ENCODE measurements at places on chromosomes 11 and 22.

- no peak for DNase-seq
These were observed 791.1 kb downstream of the NTM start for GRCh38 chr11:132161403-132162078.

DNA sequence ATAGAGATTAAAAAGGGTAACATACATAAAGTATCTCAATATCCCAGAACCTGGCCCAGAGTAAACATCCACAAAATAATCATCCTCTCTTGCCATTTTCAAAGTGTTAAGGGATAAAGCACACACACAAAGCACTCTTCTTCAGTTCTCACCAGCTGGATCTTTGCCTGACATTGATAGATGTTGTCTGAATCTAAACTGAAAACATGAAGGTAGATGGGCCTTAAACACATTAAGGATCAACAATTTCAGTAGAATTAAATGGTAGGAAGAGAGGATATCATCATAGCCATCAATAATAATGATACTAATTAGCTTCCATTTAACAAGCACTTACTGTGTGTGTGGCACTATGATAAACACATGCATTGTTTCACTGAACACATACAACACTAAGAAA is 261.1 kb downstream of the OPCML start:
- DNase-seq = no peak

- DNase-seq = no peak
These were observed 385.5 kb upstream of the ANO5 start for GRCh38 chr11:21807350-21807749.

DNA sequence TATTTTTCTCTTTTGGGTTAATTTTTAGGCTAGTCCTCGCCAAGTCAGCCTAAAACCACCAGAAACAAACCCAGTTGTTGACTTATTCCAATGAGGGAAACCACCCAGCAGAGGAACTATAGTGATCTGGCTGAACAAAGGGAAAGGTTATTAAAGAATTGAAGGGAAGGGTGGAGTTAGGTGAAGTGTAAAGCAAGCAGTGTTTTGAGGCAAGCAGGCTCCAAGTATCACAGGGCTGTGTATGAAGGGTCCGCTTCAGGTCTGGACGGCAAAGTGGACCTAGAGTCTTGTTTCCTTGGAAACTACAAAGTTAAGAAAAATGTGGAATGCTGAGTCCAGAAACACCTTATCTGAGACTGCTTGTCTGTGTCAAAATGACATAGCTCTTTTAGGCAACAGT is 3.2 kb upstream of the TCN2 start:
- no peak for DNase-seq

GRCh38 chr11:21635394-21636145 is 557.3 kb upstream of the ANO5 start:
- DNase-seq = no peak

- no peak for DNase-seq
These were observed 15.7 kb downstream of the PIH1D2 start for GRCh38 chr11:112058103-112058502.

DNA sequence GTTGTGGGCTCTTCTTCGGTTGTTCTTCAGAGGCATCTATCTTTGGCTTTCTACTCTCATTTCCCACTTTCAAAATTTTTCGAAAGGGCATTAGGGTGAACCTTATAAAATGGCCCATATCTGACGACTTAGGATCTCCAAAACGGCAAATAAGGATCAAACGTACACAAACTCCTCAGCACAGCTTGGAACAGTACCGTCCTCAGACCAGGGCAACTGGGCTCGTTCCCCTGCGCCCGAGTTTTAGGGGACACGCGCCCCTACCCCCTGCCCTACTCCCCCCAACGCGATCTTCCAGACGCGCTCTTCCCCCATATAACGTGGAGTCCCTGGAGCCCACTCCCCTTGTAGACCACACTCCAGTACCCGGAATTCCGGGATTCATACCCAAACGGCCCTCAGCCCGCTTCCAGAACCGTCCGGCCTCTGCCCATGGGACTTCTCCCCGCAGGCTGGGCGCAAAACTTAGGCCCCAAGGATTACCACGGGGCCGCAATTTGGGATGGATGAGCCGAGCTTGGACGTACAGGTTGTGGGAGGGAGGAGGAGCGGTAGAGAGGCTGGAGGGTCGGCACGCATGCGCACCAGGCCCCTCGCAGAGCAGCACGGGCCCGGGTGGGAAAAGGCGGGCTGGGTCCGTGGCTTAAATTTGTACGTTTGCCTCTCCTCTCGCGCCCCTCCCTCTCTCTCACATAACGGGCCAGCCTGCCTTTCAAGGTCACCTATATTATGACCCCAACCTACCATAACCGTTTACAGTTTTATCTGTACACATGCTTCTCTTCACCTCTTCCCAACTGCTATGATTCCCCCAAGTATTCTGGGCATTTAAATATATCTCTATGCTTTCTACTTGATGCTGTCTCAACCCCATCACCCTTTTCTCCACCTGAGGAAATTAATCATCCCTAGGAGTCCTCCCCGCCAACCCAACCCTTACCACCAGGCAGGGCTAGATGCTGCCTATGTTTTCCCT is 3.4 kb downstream of the CCDC89 start:
- peak; percentile 13 for DNase-seq

DNA sequence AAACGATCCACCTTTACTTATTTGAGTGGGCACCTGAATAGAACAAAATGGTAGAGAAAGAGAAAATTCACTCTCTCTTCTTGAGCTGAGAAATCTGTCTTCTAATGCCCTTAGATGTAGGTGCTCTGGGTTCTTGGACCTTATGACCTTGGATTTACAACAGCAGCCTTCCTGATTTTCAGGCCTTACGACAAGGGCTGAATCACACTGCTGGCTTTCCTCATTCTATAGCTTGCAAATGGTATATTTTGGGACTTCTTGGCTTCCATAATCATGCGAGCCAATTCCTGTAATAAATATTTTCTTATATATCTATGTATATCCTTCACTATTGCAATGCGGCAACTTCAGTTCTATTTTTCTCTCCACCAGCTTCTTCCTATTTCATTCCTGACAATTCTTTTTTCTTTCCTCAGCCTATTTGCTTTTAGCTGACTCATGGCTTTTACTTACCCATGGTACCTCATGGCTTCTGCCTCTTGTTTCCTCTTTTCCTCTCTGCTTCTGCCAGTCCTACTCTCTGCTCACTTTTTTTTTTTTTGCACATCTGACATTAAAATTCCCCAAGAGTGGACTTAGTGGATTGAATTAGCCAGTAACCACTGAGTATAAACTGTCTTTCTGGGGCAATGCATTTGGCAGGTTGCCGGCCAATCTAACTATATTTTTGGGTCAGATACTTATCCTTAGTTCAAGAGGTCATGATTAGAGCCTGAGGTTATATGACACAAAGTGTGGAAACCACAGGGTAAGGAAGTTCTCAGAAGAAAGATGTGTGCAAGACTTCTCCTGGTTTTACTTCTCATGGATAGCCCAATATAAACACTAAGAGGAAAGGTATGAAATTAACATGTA is 359.5 kb downstream of the TMEM135 start:
- no peak for DNase-seq

DNA sequence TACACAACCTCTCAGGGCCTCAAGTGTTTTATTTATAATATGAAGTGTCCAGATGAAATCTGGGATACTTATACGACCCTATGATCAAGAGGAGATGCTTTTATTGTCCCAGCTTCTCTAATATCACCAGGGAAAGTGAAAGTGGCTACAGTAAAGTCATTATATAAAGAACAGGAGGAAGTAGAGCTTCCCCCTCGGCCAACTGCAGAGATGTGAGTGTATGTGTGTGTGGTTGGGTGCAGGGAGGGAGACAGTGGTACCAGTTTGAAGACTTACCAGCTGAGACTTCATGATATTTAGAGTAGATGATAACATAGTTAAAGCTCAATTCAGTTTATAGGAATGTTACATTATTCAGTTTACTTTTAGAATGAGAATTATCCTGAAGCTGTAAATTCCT is 373.6 kb upstream of the DDI1 start:
- no peak for DNase-seq

GRCh38 chr11:122556605-122557004 is 98.9 kb upstream of the UBASH3B start:
- DNase-seq = no peak

GRCh38 chr11:116840224-116840745 is 2.9 kb upstream of the APOA1 start:
- DNase-seq = no peak

- no peak for DNase-seq
These were observed 13.1 kb upstream of the MS4A6A start for GRCh38 chr11:60195923-60196368.

DNA sequence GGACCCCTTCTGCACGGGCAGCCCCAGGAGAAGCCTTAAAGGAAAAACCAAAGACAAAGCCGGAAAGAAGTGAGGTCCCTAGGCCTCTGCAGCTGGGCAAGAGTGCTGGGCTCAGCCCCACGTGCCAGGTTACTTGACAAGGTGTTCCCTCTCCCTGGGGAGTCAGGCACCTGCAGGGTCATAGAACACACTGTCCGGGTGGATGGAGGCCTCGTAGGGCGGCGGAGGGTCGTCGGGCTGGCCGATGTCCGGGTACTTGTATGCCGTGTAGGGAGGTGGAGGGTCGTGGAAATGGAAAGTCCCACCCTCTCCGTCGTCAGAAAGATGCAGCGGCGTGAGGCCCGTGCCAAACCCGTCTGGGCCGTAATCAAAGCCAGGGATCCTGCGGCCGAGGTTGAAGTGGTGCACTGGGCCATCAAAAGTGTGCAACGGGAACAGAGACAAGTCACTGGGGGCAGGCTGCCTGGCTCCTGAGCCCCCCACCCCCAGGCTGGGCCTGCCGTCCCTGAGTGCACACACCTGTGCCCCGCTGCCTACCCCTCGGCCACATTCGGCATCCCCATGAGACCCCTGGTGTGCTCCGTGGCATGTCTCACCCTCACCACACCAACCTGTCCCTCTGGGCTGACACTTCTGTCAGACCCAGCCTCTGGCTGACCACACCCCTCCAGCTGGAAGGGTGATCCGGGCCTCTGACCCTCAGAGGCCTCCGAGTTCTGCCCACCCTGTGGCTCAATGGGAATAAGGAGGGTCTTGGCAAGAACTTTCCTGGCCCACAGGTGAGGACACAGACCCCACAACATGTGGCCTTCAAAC is 81.1 kb downstream of the DGCR2 start:
- DNase-seq = no peak

DNA sequence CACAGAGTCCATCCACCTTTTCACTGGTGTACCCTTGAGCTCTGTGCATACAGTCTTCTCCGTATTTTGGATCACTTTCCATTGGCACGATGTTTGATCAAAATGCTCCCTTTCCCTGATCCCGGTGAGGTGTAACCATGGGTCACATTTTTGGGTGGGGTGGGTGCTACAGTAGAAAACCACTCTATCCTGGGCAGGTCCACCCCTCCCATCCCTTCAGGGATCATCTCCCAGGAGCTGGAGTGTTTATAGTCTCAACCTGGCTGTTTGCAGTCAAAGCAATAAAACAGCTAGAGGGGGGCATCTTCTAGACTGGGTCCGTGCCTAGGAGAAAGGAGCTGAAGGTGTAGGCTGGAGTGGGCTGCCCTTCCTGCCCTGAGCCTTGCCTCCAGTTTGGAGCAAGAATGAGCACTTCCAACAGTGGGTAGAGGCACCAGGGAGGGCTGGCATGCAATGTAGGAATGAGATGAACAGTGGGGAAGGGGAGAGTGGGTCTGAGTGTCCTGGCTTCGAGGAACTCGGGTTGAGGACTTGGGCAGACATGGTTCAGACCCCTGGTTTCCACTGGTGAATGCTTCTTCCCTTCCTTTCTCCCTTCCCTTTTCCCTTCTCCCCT is 38.8 kb downstream of the RNF141 start:
- no peak for DNase-seq

DNA sequence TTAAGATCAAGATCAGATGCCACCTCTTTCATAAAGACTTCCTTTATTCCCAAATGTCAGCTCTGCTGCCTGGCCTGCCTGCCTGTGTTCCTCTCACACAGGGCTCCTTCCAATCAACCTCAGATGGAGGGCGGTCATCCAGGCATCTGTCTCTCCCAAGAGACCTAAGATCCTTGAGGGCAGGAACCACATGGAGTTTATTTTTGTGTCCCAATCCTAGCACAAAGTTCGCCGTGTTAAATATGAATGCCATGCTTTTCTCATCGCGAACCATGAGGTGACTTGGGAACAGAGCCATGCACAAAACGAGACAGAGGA is 72.7 kb upstream of the ARFGAP3 start:
- DNase-seq = no peak

- DNase-seq = no peak
These were observed 689 bp downstream of the RAB39A start for GRCh38 chr11:107928767-107929507.

DNA sequence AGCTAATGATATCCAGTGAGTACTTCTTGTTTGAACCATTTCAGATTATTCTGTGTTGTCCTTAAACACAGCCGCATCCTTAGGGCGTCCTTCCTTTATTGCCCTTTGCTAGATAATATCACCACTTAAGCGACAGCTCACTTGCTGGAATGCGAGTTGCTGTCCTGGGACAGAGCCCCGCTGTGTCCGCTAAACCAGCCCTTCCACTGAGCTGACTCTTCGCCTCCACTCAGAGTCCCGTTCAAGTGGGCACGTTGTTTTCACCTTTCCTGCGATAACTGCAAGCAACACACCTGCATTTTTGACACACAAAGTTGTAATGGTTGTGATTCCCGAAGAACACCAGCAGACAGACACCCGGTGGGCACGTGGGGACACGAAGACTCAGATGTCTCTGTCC is 140.0 kb downstream of the TBC1D22A start:
- DNase-seq = no peak

GRCh38 chr11:66904055-66904454 is 47.2 kb downstream of the LRFN4 start:
- no peak for DNase-seq

DNA sequence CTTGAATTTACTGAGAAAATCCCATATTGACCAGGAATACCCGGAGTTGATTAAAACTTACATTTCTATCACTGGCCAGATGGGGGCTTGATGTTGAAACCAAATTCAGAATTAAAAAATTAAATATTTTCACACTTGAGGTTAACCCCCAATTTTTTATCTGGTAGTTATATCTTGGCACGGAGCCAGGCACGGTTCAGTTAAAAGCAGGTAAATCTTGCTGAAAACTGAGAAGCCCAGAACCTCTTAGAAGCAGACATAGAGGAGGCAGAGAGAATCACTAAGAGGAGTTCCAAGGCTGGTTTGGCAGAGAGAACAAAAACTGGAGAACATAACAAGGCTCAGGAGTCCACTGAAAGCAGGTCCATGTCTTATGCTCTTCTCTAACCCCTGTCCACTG is 77.7 kb downstream of the USP35 start:
- no peak for DNase-seq

- no peak for DNase-seq
These were observed 1.6 kb downstream of the RNASEH2C start for GRCh38 chr11:65718964-65719492.

Measured in stimulated activated CD8-positive, alpha-beta memory T cell treated with anti-CD3 and anti-CD28 coated beads, Interleukin-4, amount 100 ng/mL, for 1 hour (primary cell).